AML-193 (cell line): ENCODE measurements at places on chromosomes 1 and 21.

- DNase-seq: no peak
Observed at GRCh38 chr21:23534850-23535249, 2072.4 kb downstream of the MRPL39 start.

GRCh38 chr1:43314233-43314632 is 13.5 kb downstream of the TIE1 start:
- DNase-seq: no peak

DNA sequence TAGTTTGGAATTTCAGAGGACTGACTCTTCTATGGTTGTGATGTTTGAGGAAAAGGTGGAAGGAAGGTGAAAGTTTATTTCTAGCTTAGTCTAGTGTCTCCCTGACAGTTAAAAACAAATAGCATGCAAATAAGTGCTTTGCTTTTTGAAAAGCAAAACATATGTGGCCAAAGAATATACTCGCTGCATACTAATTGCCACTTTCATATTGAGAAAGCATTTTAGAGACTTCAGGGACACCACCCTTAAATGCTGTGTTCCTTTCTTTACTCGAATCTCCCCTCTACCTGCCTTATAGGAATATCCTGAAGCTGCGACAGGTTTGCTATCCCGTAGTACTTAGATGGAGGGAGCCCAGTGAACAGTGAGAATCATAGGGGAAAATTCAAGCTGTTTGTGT is 23.2 kb downstream of the GLUL start:
- no peak for DNase-seq

DNA sequence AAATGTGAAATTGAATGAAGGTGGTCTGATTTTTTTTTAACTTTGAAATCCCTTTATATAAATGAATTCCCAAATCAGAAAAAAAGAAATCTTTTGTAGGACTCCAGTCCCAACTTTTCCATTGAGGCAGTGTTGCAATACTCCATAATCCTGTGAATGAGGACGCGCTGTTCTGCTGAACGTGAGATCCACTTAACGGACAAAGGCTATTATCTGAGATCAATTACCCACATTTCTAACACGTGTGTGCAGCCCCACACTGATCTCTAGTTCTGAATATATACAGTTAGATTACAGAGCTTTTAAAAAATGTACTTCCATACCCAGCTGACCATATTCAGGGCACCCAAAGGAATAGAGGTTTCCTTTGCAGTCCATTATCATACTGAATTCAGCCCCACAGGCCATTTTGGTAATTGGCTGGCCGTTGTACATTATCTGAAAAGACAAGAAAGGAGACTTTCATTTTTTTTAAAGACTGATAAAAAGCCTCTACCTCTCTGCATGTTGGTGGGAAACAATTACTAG is 19.0 kb downstream of the RCC2 start:
- DNase-seq: no peak

GRCh38 chr1:80365359-80366021 is 1359.0 kb upstream of the ADGRL4 start:
- no peak for DNase-seq

GRCh38 chr1:222026280-222026679 is 284.4 kb upstream of the DUSP10 start:
- no peak for DNase-seq

GRCh38 chr1:200741551-200742207 is 3.0 kb downstream of the CAMSAP2 start:
- no peak for DNase-seq
